ENCODE measurements at places on chromosomes 11 and 22.

- no peak for DNase-seq
Measured at GRCh38 chr11:73414977-73415651, 38.9 kb downstream of the RELT start.

DNA sequence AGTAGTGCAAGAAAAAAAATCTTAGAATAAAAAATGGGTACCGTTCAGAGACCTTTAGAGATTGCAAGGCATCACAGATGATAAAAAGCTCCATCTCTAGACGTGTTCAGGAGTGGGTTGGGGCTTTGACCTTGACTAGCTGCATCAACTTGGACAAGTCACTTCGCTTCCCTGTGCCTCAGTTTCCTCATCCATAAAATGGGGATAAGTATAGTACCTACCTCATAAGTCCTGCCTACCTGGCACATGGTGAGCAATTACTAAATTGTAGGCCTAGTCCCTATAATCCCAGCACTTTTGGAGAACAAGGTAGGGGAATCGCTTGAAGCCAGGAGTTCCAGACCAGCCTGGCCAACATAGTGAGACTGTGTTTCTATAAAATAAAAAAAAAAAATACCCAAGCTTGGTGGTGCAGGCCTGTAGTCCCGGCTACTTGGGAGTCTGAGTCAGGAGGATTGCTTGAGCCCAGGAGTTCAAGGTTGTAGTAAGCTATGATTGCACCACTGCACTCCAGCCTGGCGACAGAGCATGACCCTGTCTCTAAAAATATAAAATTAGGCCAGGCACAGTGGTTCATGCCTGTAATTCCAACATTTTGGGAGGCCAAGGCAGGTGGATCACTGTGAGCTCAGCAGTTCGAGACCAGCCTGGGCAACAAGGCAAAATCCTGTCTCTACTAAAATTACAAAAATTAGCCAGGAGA is 6.0 kb upstream of the F2 start:
- DNase-seq: no peak

DNA sequence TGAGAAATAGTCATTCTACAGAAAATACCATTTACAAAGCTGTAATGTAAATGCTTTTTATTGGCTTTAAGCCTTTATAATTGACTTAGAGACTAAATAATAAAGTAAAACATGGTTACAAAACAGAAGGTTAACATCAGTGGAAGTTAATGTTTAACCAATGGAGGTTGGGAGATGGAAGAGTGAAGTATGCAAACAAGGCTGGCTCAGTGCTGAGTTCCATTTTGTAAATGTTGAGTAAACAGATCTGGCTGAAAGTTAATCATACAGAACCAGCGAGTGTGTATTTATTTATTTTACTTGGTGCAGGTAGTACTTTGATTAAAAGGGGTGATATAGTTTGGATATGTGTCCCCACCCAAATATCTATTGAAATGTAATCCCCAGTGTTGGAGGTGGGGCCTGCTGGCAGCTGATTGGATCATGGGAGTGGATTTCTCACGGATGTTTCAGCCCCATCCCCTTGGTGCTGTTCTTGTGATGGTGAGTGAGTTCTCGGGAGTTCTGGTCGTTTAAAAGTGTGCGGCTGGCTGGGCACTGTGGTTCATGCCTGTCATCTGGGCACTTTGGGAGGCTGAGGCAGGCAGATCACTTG is 827.4 kb downstream of the OPCML start:
- DNase-seq: no peak

DNA sequence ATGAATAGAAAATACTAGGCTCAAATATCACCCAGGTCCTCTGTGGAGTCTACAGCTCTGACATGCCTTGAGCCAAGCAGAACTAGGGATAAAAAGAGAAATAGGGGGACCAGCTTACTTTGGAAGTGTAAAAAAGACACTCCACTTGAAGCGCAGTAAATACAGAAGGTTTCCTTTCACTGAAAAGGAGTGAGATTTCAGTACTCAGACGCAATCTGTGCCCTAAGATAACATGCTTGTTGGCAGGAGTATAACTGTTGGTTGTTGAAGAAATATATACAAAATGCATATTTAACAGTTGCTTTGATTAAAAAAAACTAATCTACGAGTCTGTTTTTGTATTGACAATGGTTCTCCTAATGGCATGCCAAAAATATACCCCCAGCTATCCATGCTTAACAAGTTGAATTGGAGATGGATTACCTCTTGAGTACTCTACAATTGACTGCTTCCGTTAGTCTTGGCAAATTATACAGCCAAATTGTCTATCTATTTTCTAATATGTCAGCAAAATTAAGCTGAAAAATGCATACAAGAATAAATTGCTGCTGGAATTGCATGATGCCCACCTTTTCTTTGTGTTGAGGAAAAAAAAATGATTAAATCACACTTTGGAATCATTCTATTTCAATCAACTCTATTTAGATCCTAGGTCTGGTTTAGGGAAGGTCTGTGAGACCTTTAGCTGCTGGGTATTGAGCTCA is 91.6 kb downstream of the FAT3 start:
- no peak for DNase-seq

DNA sequence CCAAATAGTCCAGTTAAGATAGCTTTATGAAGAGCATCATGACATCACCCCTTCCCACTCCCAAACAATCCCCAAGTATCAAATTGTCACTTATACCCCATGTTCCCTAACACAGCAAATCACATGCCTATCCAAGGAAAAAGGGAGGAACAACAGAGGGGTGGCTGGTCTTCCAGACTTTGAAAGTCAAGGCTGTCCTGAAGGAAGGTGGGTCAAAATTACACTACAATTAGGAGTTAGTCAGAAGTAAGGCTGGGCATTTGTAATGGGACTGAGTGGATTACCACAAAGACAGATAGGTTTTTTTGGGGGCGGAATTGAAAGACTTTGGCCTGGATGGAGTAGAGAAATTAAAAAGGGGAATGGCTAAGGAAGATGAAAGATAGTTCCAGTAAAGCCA is 5.9 kb downstream of the PRAME start:
- DNase-seq: no peak

GRCh38 chr22:25403284-25403810 is 161.1 kb upstream of the GRK3 start:
- DNase-seq: no peak

- DNase-seq: no peak
Measured at GRCh38 chr11:62393061-62393611, 25.7 kb upstream of the SCGB1A1 start.

DNA sequence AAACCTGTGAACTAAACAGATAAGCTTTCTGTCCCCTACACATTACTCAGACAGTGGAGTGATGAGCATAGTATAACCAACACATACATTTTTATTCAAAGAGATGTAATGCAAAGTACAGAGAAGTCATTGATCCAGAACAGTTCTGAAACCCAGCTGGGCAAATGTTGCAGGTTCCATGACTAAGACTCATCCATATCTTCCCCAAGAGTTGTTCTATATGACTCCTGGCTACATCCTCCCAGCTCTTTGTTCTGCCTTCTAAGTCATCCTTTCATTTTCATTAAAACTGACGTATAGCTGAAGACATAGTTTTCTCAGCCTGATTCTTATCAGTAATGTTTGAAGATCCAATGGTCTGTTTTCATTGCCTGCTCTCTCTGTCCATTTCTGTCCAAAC is 47.3 kb downstream of the PLAAT5 start:
- DNase-seq: no peak

- no peak for DNase-seq
Measured at GRCh38 chr22:30647536-30647935, 12.0 kb downstream of the SLC35E4 start.

DNA sequence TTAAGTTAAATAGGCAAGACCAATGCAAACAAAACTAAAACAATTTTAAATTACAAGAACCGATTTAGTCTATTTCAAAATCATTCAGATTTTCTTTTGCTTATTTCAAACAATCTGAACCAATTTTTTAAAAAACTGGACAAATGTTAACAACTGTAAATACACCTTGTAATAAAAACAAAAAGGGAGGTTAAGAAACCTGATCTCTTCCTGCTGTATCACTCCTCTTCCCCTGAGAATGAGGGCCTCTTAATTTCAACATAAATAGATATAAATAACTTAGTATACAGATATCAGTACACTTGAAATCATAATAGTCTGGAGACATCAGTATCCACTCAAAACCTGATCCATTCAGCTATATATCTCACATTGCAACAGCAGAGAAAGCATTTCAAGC is 346.6 kb downstream of the TTC28 start:
- no peak for DNase-seq

- no peak for DNase-seq
Measured at GRCh38 chr11:118807800-118808778, 17.1 kb upstream of the DDX6 start.

DNA sequence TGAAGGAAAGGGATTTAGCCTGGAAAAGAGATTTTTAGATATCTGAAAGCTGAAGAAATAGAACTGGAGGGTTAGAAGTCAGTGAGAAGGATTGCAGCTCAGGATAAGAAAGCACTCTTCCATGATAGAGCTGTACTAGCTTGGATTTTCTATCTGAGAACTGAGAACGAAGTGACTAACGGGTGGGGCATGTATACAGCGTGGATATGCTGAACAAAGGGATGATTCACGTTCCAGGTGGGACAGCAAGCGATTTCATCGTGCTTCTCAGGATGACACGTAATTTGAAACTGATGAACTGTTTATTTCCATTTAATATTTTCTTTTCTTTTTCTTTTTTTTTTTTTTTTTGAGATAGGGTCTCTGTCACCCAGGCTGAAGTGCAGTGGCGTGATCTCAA is 53.0 kb downstream of the GRAMD1B start:
- DNase-seq: no peak

DNA sequence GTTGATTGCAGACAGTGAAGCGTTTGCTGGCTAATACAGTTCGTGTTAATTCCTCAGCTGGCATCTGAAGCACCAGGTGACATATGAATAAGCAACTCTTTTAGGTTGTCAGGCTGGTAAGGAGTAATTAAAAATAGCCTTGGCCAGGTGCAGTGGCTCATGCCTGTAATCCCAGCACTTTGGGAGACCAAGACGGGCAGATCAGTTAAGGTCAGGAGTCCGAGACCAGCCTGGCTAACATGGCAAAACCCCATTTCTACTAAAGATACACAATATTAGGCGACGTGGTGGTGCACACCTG is 74.9 kb downstream of the CECR2 start:
- DNase-seq: no peak

- DNase-seq: no peak
Measured at GRCh38 chr22:50699001-50699755, 26.6 kb downstream of the SHANK3 start.

GRCh38 chr11:60756307-60757032 is at the start of gene MS4A15:
MS4A15 (plus strand) TSS chr11:60756867; CDS start chr11:60763734, 6,867 bp downstream.
- no peak for DNase-seq

DNA sequence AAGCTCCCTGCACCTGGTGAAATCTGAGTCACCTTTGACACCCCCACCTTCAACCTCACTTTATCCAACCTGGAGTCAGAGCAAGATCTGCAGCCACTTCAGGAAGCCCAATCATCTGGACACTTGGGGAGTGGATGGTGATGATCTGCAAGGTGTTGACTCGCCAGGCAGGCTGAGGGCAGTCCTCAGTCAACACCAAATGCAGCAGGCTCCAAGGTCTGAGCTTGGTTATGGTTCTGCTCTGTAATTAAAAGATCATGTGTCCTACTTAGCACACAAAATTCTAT is 446.9 kb downstream of the BRD1 start:
- no peak for DNase-seq

DNA sequence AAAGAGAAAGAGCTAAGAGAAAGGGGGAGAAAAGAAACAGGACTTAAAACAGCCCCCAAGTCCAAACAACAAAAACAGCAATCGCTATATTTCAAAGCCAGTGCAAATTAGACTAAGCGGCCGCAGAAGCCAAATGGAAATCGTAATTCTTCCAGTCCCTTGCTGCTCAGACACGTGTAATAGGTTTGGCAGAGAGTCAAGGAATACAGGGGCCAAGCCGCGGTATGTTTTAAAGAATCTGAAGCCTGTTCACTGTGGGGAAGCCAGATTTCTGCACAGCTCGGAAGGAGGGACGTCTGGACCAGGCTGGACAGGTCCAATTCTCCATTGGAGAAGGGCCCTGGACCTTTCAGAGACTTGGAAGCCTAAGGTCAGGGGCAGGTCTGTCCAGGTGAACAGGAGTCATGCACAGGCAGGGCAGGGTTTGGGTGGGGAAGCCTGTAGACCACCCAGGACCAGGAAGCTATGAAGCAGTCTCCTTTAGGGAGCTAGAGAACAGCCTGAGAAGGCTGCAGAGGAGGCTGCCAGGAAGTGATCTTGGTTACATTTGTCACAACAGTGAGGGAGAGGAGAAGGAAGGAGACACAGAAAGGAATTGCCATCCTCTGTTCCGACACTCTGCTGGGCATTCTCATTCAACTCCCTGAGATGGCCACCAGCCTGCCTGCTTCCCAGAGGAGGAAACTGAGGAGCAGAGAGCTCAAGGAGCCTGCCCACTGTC is 265.5 kb upstream of the ISX start:
- DNase-seq: no peak

DNA sequence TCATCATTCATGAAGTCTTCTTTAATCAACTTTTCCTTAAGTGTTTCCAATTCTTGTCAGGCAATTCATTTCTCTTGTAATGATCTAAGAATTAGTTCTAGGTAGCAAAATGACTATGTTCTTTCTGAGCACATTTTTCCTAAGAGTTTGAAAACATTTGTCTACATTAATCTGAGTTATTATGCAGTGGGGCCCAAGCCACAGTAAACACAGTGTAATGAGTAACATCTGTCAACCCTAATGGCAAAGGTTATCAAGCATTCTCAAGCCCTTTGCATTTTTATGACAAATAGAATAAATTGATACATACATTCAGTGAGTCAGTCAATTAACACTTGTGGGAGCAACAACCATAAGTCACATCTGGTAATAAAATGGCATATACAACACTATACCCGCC is 106.7 kb upstream of the ZC3H12C start:
- no peak for DNase-seq

GRCh38 chr11:94933223-94934130 is 39.9 kb downstream of the CWC15 start:
- no peak for DNase-seq

- DNase-seq: no peak
Measured at GRCh38 chr22:35315141-35315854, 15.6 kb downstream of the TOM1 start.

DNA sequence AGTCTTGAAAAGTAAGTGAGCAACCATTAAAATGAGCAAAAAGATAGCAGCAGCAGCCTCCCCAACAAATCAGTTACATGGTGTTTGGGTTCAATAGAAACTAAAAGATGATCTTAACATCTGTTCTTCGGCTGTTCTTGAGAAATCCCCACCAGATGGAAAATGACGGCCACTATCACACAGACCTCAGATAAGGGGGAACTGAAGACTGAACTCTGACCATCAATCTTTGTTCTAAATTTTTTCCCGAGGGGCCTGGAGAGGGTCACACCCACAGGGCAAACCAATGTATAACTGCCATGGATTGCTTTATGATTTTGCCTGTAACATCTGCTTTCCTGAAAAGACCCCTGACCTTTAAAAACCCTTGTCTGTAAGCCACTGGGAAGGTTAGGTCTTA is 624.8 kb upstream of the KIRREL3 start:
- DNase-seq: no peak

DNA sequence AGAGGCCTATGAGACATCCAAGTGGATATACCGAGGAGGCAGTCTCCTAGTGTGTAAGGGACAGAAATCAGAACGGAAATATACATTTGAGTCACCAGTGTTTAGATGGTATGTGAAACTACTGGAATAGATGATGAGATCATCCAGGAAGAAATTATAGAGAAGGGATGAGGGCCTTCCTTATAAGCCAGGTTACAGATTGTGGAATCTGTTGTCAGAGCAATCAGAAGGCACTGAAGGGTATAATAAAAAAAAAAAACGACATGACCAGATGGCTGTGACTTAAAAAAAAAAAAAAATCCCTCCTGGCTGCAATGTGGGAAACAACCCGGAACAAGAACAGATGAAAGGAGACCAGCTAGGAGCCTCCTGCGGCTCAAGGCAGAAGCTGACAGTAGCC is 2.7 kb downstream of the MAJIN start:
- DNase-seq: no peak

GRCh38 chr22:16936625-16937024 is 71.4 kb downstream of the GAB4 start:
- no peak for DNase-seq

Measured in activated naive CD8-positive, alpha-beta T cell treated with anti-CD3 and anti-CD28 coated beads, Interleukin-2, amount 50 U/mL, for 16 hours (primary cell).